Activated CD8-positive, alpha-beta memory T cell treated with anti-CD3 and anti-CD28 coated beads, Interleukin-2, amount 10 ng/mL, durations not matched to agents 7 days and 5 days (primary cell): ENCODE measurements at places on chromosomes 5 and 9. TPM values are rescaled to one million over a fixed set of nuclear protein-coding genes. Genes with fewer than 3 reads are reported as not detected.

SHB gene
- 0.23 TPM for total RNA-seq

NEUROG1 gene
- total RNA-seq = not detected

DNA sequence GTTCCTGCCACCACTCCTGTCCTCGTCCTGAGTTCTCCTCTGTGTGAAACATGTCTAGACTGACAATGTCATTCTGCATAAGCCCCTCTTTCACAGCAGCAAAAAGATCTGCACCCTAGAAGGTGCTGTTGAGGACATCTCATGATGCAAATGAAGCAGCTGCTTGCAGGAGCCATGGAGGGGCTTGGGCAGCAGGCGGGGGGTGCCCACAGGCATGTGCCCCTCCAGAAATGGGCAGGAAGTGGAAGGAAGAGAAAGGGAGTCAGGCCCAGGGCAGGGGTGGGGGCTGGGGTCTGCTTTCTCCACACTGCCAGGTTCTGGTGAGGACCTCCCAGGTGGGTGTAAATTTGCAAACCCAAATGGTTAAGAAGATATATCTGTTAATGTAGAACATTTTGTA, 54.5 kb upstream of the KCNMB1 start:
- DNase-seq = no peak

GRCh38 chr5:88380332-88380731, 111.7 kb upstream of the TMEM161B start:
- DNase-seq = no peak
